MM.1S (cell line): ENCODE measurements at places on chromosomes 13 and 19.
A peak's percentile ranks its signal among the peaks of the same experiment; 100 is the strongest.

DNA sequence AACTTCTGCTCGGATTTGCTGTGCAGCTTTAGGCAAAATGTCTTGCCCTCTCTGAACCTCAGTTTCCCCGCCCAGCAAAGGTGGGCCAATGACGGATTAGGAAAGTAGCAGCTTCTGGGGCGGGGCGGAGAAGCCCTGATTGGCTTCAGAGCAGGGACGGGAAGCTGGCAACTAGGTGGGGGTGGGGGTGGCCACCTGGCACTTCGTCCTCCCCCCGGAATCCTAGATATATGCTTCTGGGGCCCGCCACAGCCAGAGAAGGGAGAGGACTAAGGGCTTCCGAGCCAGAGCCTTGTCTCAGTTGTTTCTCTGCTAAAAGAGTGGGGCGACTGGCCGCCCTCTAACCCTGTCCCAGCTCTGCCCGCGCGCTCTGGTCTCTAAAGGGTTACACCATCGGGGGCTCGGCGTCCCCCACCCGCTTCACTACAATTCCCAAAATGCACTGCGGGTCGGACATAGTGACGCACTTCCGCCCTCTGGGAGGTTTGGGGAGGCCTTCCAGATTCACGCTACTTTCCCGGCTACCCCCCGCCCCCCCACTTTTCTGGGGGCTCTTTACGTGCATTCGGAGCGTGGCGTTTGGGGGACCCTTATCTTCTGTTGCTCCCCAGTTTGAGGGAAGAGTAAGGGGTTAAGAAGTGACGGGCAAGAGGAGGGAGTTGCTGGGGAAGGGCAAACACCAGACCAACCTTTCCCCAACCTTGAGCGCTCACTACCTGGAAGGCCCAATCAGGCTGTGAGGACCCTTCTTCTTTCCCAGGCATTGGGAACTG lies 672 bp upstream of the IRF2BP1 start:
- DNase-seq, result peak; percentile 94

DNA sequence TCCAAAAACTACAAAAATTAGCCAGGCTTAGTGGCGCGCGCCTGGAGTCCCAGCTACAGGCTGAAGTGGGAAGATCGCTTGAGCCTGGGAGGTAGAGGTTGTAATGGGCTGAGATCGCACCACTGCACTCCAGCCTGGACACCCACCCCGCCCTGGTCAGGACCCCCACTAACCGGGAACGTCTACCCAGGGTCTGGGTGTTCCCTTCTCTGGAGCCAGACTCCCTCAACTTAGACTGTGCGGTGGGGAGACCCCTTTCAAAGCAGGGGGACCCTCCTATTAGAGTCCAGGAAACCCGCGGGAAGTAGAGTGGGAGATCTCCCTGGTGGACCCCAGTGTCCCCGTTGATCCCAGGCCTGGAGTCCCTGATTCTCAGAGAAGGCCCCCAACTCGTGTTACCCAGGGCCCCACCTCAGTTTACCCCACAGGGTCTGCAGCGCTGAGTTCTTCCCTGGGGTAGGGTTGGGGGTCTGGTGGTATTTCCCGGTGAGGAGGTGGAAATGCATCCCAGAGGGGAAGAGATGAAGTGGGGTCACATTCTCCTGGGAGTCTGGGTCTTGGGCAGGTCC lies 6.1 kb upstream of the ARRDC2 start:
- DNase-seq, result no peak

DNA sequence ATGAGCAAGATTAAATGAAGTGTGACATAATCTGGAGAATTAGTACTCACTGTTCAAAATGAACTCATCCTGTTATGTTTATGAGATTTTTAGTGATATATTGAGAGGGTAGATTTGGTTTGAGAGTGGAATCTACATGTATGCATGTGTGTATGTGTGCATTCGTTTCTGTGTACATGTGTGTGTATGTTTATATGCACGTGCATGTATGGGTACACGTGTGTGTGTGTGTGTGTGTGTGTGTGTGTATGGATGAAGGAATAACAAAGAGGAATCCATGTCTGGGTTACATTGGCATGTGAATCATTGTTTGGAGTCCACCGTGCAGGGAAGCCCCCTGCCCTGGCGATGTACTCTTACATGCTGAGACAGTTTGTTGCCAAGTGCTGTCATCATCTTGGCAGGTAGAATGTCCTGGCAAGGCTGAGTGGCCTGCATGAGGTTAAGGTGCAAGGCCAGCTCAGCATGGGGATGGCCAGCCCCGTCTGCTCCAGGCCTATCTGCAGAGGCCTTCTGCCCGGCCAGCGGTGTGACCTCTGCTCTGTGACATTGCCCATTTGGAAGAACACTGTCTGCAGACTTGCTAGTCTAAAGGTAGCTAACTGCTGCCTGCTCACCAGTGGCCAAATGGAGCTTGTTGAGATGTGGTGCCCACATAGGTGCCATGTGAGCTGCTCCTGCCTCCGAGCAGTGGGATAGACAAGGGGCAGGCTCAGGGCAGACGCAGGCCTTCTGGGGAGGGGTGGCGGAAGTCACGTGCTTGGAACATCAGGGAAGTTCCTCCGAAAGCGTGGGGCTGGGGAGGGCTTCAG lies 222.3 kb downstream of the TEX29 start:
- DNase-seq, result no peak

- no peak for DNase-seq
Measured at GRCh38 chr19:1756705-1757465, 3.6 kb downstream of the ONECUT3 start.

- DNase-seq, result no peak
Measured at GRCh38 chr19:46776927-46777911, 11.2 kb downstream of the SLC1A5 start.

DNA sequence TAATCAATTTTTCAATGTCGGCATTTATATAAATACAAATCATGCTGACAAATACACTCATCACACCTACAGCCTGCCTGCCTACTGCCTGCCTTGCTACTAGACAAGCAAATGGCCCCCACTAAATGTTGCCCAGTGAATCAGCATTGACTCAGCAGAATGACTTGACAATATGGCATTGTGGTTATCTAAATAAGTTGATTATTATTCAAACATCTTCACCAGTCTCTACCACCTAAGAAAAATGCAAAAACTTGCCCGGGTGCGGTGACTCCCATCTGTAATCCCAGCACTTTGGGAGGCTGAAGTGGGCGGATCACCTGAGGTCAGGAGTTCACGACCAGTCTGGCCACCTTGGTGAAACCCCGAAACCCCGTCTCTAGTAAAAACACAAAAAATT lies 296.1 kb downstream of the PCDH9 start:
- DNase-seq, result no peak

GRCh38 chr19:39212375-39212742 lies 8.3 kb upstream of the SYCN start:
- peak; percentile 18 for DNase-seq

DNA sequence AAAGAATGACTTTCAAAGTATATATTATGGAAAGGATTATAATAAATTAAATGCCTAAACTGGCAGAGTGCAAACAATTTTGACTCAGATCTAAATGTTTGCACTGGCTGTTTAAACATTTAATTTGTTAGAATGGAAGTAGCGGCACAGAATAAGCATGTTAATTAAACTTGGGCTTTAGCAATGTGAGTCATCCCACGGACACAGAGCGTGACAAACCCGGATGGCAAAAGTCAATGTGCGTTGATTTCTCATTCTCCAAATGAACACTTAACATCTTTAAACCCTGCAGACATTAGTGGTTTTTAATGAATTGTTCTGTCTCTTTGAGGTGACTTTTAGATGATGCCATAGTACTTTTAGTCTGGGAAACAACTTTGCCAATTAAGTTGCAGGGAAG lies 38.4 kb downstream of the PCDH8 start:
- no peak for DNase-seq

DNA sequence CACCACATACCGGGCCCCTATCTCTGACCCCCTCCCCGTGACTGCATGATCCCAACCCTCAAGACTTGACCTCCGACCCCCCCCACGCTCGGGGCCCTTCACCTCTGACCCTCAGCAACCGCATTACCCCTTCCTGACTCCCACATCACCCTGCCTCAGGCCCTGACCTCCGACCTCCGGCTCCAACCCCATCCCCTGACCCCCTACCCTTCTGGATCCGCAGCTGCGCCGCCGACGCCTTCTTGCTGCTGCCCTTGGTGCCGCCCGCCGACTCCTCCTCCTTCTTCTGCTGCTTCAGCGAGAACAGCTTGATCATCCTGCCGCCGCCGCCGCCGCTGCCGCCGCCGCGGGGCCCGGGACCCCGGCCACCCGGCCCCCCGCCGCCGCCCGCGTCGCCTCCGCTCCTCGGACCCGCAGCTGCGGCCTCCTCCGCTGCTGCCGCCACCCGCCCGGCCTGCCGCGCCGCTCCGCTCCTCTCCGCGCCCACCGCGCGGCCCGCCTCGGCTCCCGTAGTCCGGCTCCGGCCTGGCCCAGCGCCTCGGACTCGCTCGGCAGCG lies at the start of gene UBE2M:
Gene UBE2M (minus strand): TSS at position 546 of the 557 bp plus-strand sequence. CDS start 230 bp downstream, at position 316.
- DNase-seq, result peak; percentile 27

- no peak for DNase-seq
Measured at GRCh38 chr13:30639671-30640070, 22.0 kb downstream of the USPL1 start.
